Small intestine (tissue), 16 donors: ENCODE measurements at places on chromosomes 12 and 14. TPM values are rescaled to one million over a fixed set of nuclear protein-coding genes. Genes with fewer than 3 reads are reported as not detected.

DNA sequence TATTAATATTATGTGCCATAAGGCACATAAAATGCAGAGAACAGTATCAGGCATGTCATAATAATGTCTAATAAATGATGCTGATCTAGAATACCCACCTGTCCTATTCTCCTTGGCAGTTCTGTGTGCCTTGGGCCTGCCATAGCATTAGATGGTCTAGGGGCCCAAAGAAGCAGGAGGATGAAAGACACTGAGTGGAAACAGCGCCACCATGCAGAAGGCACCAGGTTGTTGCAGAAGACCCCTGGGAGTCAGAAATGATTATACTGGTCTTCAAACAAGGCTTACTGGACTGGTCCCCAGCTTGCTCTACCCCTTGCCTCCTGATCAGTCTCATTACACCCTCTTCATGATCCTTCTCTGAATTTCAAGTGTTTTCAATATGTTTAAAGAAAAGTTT lies 353.3 kb downstream of the GRIN2B start:
- H3K27ac ChIP-seq = no peak overlapping the region
- DNase-seq = no peak
- no peaks in the 10 kb centered on the region for H3K4me1 ChIP-seq
- no peak overlapping the region for H3K4me3 ChIP-seq

GRCh38 chr14:68848253-68848652 lies 55.4 kb upstream of the ZFP36L1 start:
- H3K4me1 ChIP-seq = peaks cover 4% of the 10 kb centered on the region
- no peak overlapping the region for H3K27ac ChIP-seq
- no peaks in the 10 kb centered on the region for H3K27me3 ChIP-seq
- H3K36me3 ChIP-seq = no peaks in the 10 kb centered on the region

Gene PPP4R3A
- polyA plus RNA-seq = 55.9 TPM

- no peak overlapping the region for H3K27ac ChIP-seq
- H3K27me3 ChIP-seq = no peaks in the 10 kb centered on the region
- no peak for DNase-seq
- no peaks in the 10 kb centered on the region for H3K36me3 ChIP-seq
- no peaks in the 10 kb centered on the region for H3K4me1 ChIP-seq
Measured at GRCh38 chr12:106113042-106113441, 25.7 kb downstream of the NUAK1 start.

DNA sequence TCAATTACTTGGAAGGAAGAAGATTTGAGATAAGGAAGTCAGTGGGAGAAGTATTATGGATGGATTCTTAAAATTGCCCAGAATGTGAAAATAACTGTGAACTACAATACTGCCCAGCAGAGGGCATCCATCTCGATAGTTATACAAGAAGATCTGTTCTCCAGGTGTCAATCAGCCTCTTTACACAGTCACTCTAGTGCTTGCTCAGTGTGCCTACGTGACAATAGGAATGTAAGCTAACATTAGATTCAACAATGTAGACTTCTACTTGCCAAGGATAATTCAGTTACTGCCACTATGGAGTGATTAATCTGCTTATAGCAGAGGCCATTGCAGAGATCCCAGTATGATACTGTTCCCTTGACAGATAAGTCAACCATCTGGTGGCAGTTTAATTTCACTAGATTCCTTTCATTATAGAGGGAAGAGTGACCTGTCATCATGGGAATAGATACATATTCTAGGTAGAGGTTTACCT lies 10.6 kb upstream of the MAP4K5 start:
- no peaks in the 10 kb centered on the region for H3K36me3 ChIP-seq
- H3K27me3 ChIP-seq = no peaks in the 10 kb centered on the region
- DNase-seq = peak; percentile 59
- H3K27ac ChIP-seq = no peak overlapping the region
- no peak overlapping the region for H3K4me3 ChIP-seq

DNA sequence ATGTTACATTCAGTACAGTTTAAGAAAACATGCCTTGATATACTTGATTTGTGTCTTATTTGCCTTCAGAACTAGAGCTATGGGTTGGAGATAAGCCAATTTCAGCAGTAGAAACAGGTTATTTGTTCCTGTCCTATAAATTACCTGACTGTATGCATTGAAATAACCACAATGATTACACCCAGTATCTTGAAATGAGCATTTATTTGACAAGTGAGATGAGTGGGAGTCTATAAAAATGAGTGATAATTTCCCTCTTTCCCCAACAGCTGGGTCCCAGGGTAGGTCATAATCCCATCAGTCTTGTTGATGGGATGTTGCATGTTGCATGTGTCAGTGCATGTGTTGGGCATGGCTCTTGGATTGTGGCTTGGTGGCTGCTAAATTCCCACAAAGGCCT lies 3.7 kb downstream of the TAS2R42 start:
- DNase-seq = no peak
- H3K4me1 ChIP-seq = no peaks in the 10 kb centered on the region
- no peak overlapping the region for H3K27ac ChIP-seq
- H3K27me3 ChIP-seq = no peaks in the 10 kb centered on the region

Gene KIAA0586
- polyA plus RNA-seq = 3.8 TPM

Gene RFX4
- polyA plus RNA-seq = not detected

Gene OTOGL
- not detected for polyA plus RNA-seq

Gene KIF26A
- polyA plus RNA-seq = 8.6 TPM

DNA sequence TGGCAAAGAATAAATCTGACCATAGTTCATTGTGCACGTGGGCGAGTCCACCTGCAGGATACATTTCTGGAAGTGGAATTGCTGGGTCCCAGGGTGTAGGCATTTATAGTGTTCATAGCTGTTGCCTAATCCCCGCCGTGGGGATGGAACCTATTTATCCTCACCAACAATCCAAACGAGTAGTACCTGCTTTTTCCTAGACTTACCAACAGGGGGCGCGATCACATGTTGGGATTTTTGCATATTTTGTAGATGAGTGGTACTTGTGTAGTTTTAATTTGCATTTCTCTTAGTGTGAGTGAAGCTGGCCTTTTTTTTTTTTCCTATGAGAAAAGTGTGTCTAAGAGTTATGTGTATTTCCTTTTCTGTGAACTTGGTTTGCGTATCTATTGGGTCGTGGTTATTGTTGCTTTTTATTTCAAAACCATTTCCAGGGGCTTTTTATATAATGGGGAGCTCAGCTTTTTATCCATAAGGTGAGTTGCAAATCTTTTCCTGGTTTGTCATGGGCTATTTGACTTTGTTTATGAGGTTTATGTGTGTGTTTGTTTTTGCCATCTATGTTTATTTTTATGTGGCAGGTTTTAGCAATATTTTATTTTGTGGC lies 67.2 kb downstream of the CCDC92 start:
- no peaks in the 10 kb centered on the region for H3K36me3 ChIP-seq
- peak; percentile 81 for DNase-seq
- no peaks in the 10 kb centered on the region for H3K27me3 ChIP-seq
- H3K27ac ChIP-seq = no peak overlapping the region
